ENCODE measurements at places on chromosomes 3 and 15.

DNA sequence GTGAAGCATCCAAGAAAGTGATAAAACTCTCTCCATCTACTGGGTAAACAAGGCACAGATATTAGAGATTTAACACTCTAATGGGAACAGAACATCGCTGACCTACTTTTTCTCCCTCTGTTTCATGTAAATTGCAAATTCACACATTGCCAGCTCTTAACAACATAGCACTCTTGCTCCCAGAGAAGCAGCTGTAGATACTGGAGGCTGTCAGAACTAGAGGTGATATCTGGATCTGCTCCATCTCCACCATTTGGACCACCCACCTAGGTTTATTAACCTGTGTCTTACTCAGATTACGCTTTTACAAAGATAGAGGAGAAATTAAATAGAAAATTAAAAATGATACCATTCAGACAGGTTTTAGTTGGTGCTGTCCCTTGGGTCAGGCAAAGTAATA is 289.1 kb upstream of the CRBN start:
- no peak for DNase-seq

DNA sequence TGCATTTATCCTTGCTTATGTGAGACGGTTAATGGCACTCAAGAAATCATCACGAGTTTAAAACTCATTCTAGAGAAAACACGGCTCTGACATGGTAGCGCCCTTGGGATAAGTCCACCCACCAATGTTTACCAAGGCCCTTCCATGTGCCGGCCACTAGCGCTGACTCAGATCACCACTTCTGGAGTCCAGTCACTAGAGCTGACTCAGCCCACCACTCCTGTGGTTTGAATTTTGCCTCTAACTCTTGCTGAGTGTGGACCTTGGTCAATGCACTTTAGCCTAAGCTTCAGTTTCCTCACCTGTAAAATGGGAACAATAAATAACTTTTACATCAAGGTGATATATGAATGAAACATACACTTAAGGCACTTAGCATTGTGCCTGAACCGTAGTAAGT is 358.4 kb upstream of the PROK2 start:
- DNase-seq, result no peak

DNA sequence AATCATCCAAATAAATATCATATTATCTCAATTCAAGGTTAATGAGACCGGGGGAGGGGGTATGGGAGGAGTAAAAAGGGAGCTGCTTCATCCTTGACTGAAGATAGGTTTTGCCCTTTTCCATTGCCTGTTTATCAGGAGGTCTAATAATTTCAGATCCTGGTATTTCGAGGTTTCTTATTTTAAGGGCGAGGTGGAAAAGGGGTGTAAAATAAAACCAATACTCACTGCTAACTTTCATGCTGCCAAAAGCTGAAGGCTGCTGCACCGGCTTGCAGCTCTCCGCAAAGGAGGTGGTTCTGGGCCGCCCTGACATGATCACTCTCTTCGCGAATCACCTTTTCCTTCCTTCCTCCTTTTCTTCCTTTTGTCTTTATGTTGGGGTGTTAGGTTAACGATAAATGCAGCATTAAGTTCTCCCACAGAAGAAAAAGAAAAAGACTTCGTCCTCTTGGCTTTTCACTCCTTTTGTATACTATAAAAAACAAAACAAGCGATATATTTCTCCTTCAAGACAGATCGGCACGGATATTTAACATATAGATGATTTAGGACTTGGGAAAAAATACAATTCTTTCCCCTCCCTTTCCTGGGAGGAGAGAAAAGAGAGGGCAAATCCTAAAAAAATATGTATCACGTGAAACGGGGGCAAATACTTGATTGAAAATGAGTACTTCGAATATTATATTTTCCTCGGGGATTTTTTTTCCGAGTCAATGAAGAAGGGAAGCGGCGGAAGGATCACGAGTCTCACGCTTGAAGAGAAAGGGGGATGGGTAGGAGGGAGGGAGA is 932 bp downstream of the GSK3B start:
- no peak for DNase-seq

DNA sequence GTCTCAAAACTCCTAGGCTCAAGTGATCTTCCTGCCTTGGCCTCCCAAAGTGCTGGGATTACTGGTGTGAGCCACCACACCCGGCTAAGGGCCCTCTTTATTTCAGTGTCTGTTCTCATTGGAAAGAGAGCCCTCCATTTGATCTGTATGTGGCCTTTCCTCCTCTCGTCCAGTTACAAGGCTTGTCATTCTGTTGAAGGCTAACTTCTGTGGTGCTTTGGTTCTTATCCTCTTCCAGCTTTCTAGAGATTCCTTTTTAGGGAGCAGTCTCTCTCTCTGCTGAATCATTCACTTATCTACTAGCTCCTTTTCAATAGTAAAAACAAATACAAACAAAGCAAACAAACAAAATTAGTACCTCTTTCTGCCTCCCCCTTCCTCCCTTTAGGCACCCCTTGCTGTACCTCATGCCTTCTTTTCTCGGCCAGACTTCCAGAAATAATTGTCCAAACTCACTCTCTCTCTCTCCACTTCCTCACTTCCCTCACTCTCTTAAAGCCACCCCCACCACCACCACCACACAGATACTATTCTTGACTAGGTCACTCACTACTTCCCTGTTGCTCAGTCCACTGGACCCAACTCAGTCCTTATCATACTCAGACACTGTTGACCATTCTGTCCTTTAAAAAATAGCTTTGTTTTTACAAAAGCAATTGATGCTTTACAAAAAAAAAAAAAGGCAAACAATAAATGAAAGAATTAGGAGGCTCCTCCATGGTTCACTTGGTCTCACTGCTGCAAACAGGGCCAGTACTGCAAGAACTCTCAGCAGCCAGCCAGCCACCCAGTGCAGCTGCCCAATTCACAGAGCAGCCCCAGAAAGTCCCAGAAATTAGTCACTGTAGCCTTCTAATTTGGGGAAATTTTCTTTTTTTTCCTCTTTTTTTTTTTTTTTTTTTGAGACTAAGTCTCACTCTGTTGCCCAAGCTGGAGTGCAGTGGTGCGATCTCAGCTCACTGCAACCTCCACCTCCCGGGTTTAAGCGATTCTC is 31.7 kb upstream of the RAB11A start:
- no peak for DNase-seq

DNA sequence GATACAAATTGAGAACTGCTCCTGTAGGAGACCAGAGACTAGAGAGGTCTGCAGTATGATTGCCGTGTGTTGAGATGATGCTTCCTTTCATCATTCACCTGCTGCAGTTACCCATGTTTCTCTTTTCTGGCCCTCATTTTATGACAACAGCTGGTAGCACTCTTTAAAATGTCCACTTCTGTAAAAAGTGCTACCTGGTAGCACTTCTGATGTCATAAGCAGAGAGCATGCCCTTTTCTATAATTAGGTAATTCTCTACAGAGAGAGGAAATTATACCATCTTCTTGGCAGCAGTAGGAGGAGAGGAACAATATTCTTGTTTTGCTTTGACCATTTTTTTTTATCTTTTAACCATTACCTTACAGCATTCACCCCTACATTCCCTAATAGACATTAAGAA is 123.8 kb downstream of the PPM1L start:
- no peak for DNase-seq

DNA sequence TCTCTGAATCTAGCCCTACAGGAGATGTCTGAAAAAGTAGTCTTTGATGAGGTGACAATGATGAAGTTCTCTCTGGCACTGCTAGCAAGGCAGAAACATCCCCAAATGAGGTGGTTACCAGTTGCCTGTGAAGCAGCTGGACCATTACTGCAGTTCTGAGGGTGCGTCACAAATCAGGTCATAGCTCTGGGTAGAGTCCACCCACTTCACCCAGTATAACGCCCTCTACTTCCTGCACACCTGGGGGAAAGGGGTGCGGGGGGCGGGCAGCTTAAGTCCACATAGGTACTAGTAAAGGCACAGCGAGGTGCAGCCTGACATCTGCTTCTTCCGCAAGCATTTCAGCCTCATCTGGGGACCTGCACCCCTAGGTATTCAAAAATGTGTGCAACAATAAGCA is 13.4 kb upstream of the SATB1 start:
- peak; percentile 66 for DNase-seq

DNA sequence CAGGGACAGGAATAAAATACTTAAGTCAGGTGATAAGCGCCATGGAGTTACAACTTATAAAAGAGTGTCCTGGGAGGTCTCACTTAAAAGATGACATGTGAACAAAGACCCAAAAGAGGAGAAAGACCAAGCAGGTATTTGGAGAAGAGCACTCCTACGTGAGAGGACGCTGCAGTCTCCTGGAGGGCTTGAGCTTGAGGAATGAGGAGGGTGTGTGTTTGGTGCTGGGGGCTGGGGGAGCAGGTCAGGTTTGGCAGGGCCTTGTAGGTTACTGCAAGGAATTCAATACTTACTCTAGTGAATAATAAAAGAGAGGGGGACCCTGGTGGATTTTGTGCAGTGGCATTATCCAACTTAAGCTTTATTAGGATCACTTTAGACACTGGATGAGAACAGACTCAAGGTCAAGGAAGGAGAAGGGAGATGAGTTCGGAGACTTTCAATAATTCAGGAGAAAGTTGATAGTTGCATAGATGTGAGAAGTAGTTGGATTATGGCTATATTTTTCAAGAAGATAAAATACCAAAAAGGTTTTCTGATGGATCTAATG is 32.4 kb downstream of the TNIK start:
- no peak for DNase-seq

DNA sequence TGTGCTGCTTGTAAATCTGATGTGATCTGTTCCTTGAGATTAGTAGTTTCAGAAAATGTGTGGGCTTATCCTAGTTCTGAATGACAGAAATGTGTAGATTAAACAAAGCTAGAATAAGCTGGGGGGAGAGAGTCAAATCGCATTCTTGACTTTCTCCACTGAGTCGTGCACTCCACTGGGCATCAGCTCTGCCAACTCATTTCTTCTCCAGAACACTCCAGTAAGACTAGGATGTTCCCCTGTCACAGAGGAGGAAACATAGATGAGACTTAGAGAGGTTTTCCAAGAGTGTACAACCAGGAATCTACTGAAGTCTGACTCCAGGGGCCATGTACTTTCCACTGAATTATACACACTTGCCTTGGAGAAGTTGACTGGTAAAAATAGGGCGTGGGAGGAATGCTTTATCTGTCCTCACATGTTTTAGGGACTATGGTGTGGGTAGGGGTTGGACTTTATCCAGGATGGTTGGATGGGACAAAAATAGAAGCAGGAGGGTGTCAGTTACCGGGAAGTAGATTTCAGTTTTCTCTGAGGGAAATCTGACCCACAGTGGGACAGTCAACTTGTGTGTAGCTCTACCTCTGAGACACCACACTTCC is 298.2 kb downstream of the UBE2E2 start:
- no peak for DNase-seq

DNA sequence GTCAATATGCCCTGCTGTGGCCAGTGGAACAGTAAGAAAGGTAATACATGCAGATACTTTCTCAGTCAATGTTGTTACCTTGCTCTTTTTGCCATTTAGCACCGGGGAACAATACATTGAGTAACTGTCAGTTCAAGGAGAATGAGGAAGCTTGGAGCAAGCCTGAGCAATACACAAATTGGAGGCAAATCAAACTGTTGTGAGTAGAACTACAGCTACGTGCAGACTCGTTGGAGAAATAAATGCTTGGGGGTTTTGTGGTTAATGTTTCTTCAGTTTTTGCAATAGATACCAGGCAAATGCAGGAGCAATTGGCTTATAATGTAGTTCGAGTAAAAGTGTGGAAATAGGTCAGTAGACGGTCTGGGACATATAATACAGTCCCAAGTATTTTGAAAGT is 587.3 kb upstream of the ROBO1 start:
- DNase-seq, result no peak

DNA sequence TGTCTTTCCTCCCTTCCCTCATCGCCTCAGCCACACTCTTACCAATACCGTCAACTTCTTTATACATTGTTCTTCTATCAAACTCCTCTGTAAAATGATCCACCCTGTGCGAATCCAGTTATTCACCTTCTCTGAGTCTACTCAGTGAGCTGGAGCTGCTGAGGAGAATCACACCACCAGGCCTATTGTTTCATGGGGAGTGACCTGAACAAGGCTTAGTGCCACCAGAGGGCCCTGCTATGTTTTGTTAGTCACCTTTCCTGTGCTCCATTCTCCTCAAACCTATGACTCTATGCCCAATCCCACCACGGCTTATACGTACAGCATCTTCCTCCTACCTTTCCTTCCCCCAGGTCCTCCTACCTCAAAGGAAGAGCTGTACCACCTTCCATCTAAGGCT is 50.4 kb upstream of the MED12L start:
- DNase-seq, result no peak

DNA sequence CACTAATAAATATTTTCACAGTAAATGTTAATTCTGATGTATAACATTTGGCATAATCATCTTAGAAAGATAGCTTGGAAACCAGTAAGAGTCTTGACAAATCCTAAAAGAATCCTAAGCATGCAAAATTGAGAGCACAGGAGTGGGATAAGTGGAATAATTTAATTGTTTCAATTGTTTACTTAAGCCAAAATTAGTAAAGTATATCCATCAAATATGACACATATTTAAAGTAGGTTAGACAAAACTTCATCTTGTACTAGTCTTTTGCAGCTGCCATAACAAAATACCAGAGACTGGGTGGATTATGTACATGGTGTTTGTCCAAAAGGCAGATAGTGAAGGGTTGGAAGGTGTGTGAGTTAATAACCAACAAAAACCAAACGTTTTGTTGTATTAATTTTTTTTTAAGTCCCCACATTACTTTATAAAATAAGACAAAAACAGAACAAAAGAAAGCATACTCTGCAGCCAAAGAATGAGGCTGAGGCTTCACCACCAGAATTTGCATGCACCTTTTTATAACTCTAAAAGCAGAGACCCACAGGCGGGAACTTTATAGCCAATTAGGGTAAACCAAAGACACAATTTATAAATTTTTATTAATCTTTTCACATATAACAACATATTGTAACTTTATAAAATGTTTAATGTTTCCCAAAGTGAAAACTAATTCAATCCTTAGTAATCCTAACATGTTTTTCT is 41.9 kb upstream of the CD200R1L start:
- DNase-seq, result no peak

DNA sequence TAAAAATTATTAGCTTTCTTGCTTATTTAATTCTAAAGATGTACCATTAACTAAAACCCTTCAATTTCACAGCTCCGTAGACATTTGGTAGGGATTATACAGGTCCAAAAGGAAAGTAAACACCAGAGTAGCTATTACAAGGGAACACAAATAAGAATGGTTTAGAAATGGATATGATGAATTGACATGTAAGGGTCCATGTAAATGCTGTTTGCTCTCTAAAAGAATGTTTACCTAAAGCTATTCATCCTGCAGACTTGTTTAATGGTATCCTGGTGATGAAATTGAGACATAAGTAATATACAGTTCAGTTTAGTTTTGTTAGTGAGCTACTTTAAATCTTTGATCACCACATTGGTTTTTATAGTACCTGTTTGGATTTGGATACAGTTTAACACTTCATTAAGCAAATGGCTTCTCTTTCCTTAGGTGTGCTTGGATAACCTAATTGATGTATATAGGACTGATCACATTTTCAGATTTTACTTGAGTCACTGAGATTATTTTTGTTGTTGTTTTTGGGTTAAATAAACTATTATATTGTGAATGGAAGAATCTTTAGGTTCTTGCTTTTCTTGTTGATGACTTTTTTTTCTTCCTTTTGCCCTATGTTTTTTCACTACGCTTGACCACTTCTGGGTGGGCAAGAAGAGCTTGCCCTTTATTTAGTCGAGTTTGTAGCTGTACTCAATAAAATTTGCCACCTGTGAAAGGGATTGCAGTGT is 115.4 kb downstream of the TCF12 start:
- no peak for DNase-seq
